ENCODE measurements at places on chromosomes 3 and 15.
A peak's percentile ranks its signal among the peaks of the same experiment; 100 is the strongest.

- H3K27ac ChIP-seq = peak overlapping the region; percentile 96
- H3K4me3 ChIP-seq = peak overlapping the region; percentile 94
- H3K4me1 ChIP-seq = peaks cover 33% of the 10 kb centered on the region
- no peaks in the 10 kb centered on the region for H3K27me3 ChIP-seq
- H3K36me3 ChIP-seq = peaks cover 7% of the 10 kb centered on the region
- no peak for DNase-seq
Measured at GRCh38 chr15:50906954-50907600, 1.4 kb upstream of the AP4E1 start.

DNA sequence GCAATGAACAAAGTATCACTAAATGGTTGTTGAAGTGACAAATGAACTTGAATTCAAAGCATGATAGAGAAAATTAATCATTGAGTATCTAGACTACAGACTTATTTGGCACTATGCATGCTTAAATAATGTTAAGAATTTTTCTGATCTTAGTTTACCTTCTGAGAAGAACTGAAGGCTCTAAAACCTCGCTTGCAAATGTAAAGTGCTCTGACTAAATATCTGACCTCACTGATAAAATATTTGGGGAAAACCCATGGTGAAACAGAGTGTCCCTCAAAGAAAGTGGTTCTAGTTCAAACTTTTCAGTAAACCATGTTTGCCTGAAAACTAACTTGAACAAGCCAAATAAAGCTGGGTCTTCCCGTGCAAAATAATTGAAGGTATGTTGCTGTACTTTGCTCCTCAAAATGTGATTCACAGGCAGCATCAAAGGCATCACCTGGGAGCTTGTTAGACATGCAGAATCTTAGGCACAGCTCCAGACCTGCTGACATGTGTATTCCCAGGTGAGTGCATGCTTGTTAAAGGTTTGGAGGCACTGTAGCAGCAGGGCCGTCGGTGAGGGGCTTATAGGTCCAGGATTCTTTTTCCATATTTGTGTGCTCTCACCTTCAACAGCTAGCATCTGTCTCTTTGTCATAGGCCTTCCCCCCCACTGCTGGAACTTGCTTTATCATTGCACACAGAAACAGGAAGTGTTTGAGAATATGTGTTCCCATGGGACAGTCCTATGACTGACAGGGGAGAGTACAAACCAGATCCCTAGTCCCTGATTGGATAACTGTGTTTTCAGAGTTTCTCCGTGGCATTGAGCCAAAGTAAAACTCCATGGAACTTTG lies 524.2 kb upstream of the LMCD1 start:
- no peak overlapping the region for H3K27ac ChIP-seq
- no peak for DNase-seq
- H3K4me3 ChIP-seq = no peak overlapping the region
- no peaks in the 10 kb centered on the region for H3K27me3 ChIP-seq

DNA sequence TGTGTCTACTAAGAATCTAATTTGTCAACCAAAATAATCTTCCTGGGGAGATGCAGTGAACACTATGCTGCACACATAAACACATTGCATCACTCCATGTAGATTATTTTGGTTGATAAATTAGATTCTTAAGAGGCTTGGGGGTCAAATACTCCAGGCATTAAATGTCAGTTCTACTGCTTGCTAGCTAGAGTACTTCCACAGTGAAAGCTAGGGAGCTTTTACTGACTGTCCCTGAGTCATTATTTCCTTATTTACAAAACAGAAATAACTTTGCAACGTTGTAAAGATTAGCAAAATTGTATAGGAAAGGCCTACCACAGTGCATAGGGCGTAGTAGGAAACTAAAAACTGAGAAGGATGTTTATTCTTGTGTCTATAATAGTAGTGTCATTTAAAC lies 12.9 kb upstream of the TMC3 start:
- no peaks in the 10 kb centered on the region for H3K36me3 ChIP-seq
- DNase-seq = no peak
- H3K4me3 ChIP-seq = no peak overlapping the region
- no peak overlapping the region for H3K27ac ChIP-seq

GRCh38 chr3:27666272-27666671 lies 55.9 kb downstream of the EOMES start:
- H3K36me3 ChIP-seq = no peaks in the 10 kb centered on the region
- H3K27me3 ChIP-seq = no peaks in the 10 kb centered on the region
- H3K27ac ChIP-seq = no peak overlapping the region
- peaks cover 10% of the 10 kb centered on the region for H3K4me1 ChIP-seq
- DNase-seq = peak; percentile 18

DNA sequence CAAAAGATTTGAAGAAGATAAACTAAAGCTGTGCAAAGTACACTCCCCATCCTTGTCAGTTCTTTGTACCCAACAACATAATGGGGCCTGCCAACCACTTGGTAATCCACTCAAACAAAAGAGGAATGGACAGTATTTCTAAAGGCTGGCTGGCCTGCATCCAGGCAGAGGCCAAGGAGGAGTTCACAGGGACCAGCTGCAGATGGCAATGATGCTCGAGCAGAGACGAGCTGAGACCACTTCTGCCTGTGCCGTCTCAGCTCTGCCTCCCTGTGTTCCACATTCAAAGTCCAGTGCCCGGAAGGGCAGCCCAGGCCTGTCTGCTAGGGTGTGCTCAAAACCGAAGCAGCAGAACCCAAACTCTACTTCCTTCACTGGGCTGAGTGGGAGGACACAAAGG lies 14.3 kb downstream of the CXCR6 start:
- peaks cover 4% of the 10 kb centered on the region for H3K36me3 ChIP-seq
- peaks cover 23% of the 10 kb centered on the region for H3K4me1 ChIP-seq
- no peak for DNase-seq
- no peak overlapping the region for H3K4me3 ChIP-seq
- H3K27ac ChIP-seq = peak overlapping the region; percentile 76
- no peaks in the 10 kb centered on the region for H3K27me3 ChIP-seq

GRCh38 chr15:43095708-43096347 lies 10.0 kb downstream of the UBR1 start:
- H3K4me3 ChIP-seq = no peak overlapping the region
- H3K27ac ChIP-seq = no peak overlapping the region
- no peaks in the 10 kb centered on the region for H3K27me3 ChIP-seq
- H3K36me3 ChIP-seq = no peaks in the 10 kb centered on the region
- no peak for DNase-seq

DNA sequence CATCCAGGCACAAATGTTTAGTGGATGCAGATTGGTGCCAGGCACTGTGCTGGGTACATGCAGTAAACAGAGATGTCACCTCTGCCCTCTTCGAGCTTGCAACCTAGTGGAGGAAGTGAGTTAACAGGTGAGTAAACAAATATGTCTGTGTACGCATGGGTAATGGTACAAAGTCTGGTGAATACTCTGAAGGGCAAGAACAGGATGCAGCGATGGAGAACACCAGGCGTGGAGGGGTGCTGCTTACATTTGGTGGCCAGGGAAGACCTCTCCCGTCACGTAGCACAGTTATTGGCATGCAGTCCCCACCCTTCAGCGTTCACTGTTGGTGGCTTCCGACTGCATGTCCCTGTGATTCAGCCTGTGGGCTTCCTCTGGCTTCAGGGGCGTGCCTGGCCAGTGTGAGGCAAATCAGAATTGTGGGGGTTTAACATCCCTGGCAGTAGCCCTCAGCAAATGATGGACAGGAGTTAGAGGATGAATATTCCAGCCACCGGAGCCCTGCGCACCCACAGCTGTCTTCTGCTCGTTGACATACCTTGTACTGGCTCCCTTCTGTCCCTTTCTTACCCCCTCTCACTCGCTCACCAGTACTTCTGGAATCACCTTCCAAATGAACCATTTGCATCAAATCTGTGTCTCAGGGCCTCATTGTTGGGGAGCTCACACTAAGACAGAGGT lies 9.1 kb upstream of the HDAC11 start:
- H3K27me3 ChIP-seq = no peaks in the 10 kb centered on the region
- no peak overlapping the region for H3K4me3 ChIP-seq
- H3K27ac ChIP-seq = no peak overlapping the region
- H3K4me1 ChIP-seq = no peaks in the 10 kb centered on the region

DNA sequence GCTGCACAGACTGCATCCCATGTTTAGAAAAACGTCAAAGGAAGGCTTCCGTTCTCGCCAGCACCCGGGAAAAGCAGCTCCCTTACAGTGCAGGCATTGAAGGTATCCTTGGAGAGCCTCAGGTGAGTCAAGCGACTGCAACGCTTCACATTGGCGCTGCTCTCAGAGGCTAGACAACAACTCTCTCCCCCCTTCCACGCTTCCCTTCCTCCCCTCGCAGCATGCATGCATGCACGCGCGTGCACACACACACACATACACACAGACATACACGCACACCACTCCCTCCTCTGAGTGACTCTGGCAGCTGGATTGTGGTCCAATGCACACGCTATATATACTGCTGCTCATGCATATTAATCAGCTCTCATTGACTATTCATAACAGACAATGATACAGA lies 191.1 kb downstream of the PDZRN3 start:
- H3K27ac ChIP-seq = no peak overlapping the region
- no peaks in the 10 kb centered on the region for H3K36me3 ChIP-seq
- DNase-seq = no peak
- no peak overlapping the region for H3K4me3 ChIP-seq
- no peaks in the 10 kb centered on the region for H3K27me3 ChIP-seq

DNA sequence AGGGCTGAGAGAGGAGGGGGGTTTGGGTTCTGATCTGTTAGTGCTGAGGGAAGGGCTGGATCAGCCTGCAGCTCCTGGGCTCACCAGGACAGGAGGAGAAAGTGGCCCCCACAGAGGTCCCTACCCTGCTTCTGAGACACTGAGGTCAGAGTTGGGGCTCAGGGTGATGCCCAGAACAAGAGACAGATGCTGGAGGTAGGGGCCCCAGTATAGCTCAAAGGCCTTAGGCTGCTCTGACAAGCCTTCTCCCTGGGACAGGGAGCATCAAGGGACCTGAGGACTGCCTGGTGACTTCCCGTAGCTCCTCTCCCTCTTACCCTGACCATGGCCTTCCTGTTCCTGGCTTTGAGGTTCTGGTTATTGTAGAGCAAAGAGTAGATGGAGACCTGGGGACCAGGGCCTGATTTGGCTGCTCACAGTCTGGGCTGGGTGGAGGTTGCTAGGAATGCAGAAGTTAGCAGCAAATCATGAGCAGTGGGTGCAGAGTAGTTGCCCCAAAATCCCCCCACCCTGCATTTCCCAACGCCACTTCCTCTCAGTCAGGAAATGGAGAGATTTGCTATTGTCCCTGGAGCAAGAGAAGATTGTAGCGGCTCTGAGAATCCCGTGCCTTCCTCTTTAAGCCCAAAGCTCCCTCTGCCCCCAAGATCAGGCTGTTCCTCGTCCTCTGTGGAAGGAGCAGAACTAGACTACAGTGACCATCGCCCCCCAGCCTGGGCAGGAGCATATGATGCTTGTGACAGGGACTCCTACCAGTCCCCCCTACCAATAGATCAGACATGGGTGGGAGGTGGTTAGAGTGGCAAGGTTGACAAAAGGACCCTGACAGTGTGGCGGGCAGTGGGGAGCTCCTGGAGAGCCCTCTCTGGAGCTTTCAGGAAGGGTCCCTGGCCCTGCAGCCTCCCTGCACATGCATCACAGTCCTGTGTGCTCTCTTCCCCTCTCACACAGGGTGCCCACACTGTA lies 47.4 kb upstream of the SEC22A start:
- H3K27ac ChIP-seq = no peak overlapping the region
- peaks cover 20% of the 10 kb centered on the region for H3K36me3 ChIP-seq
- no peaks in the 10 kb centered on the region for H3K4me1 ChIP-seq
- DNase-seq = peak; percentile 65
- no peaks in the 10 kb centered on the region for H3K27me3 ChIP-seq

- no peak overlapping the region for H3K4me3 ChIP-seq
- no peaks in the 10 kb centered on the region for H3K27me3 ChIP-seq
- no peak overlapping the region for H3K27ac ChIP-seq
- H3K4me1 ChIP-seq = no peaks in the 10 kb centered on the region
- H3K36me3 ChIP-seq = no peaks in the 10 kb centered on the region
- no peak for DNase-seq
Measured at GRCh38 chr3:65575376-65575840, 463.3 kb downstream of the MAGI1 start.

DNA sequence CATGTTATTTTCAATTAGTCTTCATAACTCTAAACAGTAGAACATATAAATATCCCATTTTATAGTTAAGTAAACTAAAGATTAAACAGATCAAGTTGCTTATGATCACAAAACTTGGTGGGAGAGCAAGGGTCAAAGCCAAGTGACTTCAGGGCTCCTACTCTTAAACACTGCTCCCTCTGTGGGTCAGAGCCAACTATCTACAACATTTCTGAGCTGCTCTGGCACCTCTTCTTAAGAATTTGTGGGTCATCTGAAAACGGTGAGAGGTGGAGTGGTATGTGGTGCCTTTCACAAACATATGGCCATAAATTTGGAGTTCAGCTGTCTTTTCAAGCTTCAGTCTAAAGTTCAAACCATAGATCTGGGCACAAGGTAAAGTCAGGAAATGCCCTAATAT lies 10.9 kb downstream of the ATG3 start:
- no peak for DNase-seq
- H3K4me1 ChIP-seq = peaks cover 16% of the 10 kb centered on the region
- no peaks in the 10 kb centered on the region for H3K27me3 ChIP-seq
- no peak overlapping the region for H3K4me3 ChIP-seq

DNA sequence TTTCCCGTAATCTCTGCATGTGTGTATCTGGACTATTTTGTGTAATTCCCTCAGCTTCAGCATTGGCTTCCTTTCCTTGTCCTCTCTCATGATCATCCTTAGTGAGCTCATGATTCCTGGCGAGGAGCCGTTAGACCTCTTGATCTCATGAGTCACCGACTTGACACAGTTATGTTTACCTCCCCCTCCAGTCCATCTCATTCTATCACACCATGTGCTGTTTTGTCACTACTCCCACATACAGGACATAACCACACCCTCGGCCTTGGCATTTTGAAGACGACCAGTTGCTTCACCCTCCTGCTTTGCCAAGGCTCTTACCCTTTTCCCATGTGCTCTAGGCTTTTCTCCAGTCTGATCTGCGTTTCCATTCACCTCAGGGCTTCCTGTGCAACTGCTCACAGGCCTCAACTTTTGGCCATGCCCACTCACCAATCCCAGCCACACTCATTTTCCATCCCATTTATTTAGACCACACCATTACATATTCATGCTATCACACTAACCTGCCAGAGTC lies 41.5 kb downstream of the CP start:
- DNase-seq = no peak
- H3K27me3 ChIP-seq = no peaks in the 10 kb centered on the region
- peaks cover 6% of the 10 kb centered on the region for H3K36me3 ChIP-seq
- peak overlapping the region; percentile 49 for H3K27ac ChIP-seq

GRCh38 chr3:72535772-72536171 lies 312.5 kb downstream of the SHQ1 start:
- DNase-seq = no peak
- H3K27ac ChIP-seq = no peak overlapping the region
- H3K4me1 ChIP-seq = no peaks in the 10 kb centered on the region
- H3K27me3 ChIP-seq = no peaks in the 10 kb centered on the region
